Renal cortical epithelial cell (primary cell): ENCODE measurements at places on chromosomes 13 and 19. TPM values are rescaled to one million over a fixed set of nuclear protein-coding genes. Genes with fewer than 3 reads are reported as not detected.

The BEST2 gene
- not detected in 2 replicates for total RNA-seq

The GARIN5A gene
- total RNA-seq = 0.52 and 0.89 TPM in 2 replicates

The ARRDC5 gene
- total RNA-seq = not detected in 2 replicates

The TTYH1 gene
- total RNA-seq = not detected in 2 replicates

The DMKN gene
- 52.7 and 144 TPM in 2 replicates for total RNA-seq

The TTC9B gene
- not detected in 2 replicates for total RNA-seq
